Stimulated activated CD4-positive, alpha-beta T cell treated with anti-CD3 and anti-CD28 coated beads, TNF-alpha, amount 100 ng/mL, for 48 hours (primary cell): ENCODE measurements at places on chromosomes 4 and X.
A peak's percentile ranks its signal among the peaks of the same experiment; 100 is the strongest.

- DNase-seq = no peak
These were observed 132.9 kb downstream of the MSL3 start for GRCh38 chrX:11890836-11891514.

GRCh38 chrX:63613531-63614028 lies 171.4 kb downstream of the ARHGEF9 start:
- DNase-seq = no peak

DNA sequence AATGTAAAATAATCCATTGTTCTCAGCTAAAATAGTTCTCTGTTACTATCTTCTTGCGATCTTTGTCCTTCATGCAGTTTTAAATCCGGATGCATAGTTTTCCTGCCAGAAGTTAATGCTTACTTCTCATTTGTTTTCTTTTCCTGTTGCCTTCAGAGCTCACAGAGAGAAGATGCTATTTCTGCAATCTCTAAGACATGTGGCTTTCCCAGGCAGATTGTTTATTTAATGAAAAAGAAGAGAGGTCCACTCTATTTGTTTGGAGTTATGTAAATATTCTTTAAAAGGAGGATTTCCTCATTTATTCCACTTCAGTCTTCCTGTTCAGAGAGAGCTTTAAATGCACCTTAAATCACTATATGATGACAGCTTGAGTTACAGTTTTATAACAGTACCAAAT lies 39.3 kb upstream of the HPGD start:
- DNase-seq = no peak

DNA sequence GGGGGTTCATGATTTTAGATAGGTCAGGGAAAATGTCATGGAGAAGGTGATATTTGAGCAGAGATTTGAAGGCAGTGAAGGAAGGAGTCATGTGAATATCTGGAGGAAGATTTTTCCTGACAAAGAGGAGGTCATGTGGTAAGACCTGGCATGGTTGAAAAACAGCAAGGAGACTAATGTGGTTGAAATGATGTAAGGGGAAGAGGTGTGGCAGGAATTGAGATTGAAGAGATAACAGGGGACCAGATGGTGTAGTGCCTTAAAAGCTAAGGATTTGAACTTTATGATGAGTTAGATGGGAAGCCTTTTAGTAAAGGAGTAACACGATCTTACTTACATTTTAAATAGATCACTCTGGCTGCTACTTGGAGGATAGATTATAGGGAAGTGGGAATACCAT lies 210.9 kb downstream of the RTL9 start:
- DNase-seq = no peak

DNA sequence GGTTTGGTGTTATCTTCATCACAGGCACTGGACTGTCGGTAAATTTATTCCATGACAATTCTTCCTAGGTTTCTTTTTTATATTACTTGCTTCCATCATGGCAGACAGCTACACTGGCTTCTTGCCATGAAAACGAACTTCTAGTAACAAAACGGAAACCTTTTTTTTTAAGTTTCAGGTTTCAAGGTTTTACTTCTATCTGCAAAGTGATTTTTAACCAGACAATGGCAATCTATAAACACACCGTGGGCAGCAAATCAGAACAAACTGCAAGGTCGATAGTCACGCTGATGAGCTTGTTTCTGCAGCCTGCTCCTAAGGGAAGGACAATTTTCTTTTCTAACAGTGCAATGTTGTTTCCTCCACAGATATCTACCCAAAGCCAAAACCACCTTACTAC lies 29.9 kb downstream of the XG start:
- DNase-seq = no peak

GRCh38 chrX:151985955-151986354 lies 11.5 kb upstream of the GABRE start:
- no peak for DNase-seq

DNA sequence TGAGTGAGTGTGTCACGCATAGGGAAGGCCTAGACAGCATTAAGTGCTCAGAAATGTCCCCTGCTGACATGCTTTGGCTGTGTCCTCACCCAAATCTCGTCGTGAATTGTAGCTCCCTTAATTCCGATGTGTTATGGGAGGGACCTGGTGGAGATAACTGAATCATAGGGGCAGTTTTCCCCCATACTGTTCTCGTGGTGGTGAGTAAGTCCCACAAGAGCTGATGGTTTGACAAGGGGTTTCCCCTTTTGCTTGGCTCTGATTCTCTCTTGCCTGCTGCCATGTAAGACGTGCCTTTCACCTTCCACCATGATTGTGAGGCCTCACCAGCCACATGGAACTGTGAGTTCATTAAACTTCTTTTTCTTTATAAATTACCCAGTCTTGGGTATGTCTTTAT lies 78.0 kb downstream of the NSUN7 start:
- no peak for DNase-seq

DNA sequence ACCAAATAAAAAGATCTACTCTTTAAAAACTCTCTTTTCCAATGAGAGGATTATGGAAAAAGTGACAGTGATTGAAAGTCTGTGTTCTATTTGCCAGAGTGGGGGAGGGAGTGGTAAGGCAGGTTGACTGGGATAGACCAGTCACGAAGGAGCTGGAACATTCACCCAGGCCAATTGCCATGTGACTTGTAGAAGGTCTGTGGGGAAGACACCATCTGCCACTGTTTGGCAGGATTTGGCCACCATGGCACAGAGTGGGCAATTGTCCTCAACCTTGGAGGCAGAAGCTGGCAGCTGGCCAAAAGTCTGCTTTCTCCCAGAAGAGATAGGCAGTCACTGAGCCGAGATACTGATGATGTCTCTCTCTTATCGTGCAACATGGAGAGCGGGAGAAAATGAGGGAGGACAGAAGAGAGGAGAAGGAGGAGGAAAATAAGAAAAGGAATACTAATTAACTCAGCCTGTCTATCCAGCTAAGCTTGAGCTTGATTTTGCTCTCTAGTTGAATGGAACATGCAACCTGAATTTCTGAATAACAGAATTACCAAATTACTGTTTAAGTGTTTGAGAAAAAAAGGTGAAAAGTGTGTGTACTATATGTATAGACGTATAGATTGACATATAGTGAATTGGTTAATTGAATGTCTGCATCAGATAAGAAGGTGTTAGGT lies 267.1 kb downstream of the ARHGAP24 start:
- DNase-seq = no peak

DNA sequence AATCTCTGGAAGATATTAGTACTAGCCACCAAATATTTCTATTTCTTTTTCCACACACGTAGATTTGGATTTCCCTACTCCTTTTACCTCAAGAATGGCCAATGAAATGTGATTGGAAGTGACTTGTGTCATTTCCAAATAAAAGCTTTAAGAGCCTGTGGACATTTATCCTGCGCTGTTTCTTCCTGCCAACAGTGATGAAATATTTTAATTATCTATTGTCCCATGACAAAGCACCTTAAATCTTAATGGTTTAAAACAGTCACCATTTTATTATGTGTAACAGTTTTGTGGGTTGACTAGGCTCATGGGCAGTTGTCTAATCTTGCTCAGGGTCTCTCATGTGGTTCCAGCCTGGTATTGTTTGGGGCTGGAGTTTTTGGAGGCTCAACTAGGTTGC lies 3.5 kb upstream of the PGRMC2 start:
- no peak for DNase-seq

GRCh38 chr4:40531636-40532023 lies 98.0 kb downstream of the RBM47 start:
- no peak for DNase-seq

- no peak for DNase-seq
These were observed 5.7 kb downstream of the PSAPL1 start for GRCh38 chr4:7429069-7429416.

- DNase-seq = no peak
These were observed 24.8 kb upstream of the CYP2U1 start for GRCh38 chr4:107906458-107907100.

DNA sequence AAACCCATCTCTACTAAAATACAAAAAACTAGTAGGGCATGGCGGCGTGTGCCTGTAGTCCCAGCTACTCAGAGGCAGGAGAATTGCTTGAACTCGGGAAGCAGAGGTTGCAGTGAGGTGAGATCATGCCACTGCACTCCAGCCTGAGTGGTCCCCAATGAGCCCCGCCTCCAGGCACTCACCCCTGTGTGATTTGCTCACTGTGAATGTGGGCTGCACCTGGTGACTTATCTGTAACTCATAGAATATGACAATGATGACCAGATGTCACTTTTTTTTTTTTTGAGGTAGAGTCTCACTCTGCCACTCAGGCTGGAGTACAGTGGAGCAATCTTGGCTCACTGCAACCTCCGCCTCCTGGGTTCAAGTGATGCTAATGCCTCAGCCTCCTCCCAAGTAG lies 49.0 kb upstream of the HOPX start:
- no peak for DNase-seq

DNA sequence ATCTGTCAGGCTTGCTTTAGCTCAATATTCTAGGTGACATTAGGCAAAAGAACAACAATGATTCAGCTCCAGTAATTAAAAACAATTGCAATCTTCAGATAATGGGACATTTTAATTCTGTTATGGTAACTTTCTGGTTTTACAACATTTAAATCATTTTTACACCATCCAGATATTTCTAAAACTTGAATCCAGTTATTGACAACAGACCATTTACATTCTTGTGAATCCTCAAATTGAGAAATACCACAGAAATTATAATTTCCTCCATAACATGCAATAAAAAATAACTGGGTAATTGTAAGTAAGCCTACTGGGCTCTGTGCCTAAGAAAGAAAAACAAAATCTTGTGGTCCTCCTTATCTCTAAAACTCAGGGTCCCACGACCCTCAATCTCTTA lies 195.0 kb upstream of the S100G start:
- no peak for DNase-seq

DNA sequence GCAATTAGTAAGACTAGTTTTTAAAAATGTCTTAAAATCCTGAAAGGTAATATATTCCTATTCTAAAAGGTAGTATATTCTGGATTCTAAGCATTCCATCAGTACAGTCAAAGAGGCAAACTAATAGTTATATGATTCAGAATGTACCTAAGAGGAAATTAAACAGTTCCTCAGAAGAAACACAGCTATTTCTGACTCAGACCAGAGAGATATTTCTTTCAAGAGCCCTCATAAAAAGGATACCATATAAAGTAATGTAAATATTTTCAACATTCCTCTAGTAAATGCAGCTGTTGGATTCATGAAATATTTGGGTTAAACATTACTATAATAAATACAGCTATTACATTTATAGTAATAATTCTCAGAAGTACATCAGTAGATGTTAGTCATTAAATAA lies 358.3 kb downstream of the MAGEB5 start:
- no peak for DNase-seq

GRCh38 chrX:123202523-123202922 lies 18.4 kb downstream of the GRIA3 start:
- DNase-seq = no peak

GRCh38 chrX:17968367-17968766 lies 107.3 kb upstream of the RAI2 start:
- no peak for DNase-seq

DNA sequence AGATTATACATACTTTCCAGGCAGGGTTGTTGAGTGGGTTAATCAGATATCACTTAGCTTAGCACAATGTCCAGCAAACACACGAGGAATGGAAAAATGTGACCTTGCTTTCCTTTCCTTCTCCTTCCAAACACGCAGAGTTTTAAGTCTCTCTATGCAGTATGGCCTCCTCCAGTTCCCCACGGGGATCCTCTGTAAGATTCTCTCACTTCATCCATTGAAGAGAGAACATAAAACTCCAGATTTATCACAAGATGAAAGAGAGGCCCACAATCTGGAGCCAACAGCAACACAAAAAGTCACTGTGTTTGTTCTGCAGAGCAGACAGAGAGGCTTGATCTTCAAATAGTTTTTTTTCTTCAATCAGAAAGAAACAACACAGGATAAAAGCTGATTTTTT lies 336.8 kb upstream of the CLNK start:
- DNase-seq = no peak

GRCh38 chr4:37524267-37524666 lies 161.9 kb downstream of the RELL1 start:
- no peak for DNase-seq

GRCh38 chr4:79266136-79266535 lies 59.7 kb downstream of the NAA11 start:
- no peak for DNase-seq

- peak; percentile 20 for DNase-seq
These were observed 32.7 kb downstream of the ACSL1 start for GRCh38 chr4:184792950-184793555.

DNA sequence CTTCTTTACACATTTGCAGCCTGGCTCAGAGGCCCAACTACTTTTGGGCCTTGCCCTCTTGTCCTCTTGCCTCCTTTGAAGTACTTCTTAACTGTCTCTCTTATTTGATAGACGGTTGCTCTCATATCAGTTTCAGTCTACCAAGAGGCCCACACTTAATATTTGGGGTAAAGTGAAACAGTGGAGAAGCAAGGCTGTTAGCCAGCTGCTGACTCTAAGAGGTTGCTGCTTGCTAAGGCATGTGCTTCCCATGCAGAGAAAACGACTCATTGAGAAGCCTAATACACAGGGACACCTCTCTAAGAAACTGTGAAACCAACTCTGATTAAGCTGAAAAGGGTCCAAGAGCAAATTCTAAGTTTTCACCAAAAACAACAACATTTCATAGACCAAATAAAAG lies 94.6 kb downstream of the PPP3CA start:
- DNase-seq = no peak

DNA sequence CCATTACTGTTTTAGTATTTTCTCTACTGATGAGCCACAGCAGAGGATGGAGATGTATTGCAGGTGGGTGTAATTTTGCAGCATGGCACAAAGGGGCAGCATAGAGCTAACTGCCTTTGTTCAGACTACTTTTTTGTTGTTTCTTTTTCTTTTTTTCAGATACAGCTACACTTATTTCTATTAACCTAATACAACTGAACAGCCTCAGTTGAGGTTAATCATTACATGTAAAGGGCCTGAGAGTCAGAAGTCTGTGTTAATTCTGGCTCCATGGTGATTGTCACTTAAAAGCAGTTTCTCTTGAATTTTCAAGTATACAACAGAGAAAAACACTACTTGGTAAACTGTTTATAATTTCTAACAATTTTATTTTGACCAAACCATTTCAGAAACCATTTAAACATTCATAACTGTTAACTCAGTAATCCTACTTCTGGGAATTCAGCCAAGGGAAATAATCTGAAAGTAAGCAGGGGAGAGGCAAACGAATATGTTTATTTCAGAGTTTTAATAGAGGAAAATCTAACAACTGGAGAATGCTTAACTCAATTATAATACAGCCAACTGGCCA lies 13.9 kb upstream of the PPEF2 start:
- no peak for DNase-seq

- DNase-seq = no peak
These were observed 475.7 kb upstream of the PABPC4L start for GRCh38 chr4:134677209-134677814.

DNA sequence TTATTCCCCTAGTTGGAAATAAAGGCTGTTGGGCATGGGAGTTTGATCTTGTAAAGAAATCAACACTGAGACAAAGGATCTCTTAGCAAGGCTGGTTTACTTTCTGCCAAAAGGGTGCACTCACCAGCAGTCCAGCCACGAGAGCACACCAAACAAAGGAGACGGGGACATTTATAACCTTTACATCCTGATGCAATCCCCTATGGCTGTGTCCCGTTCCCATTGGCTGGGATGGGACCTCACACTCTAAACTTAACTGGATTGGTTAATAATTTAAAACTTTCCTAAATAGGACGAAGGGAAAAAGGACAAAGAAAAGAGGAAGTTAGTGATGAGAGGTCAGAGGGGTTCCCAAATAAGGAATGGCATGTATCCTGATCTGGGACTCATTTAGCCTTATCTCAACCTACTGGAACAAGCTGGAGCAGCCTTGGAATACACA lies 17.9 kb downstream of the METAP1 start:
- DNase-seq = no peak
